Fibroblast of mammary gland (primary cell): ENCODE measurements at places on chromosomes 6 and 20.

DNA sequence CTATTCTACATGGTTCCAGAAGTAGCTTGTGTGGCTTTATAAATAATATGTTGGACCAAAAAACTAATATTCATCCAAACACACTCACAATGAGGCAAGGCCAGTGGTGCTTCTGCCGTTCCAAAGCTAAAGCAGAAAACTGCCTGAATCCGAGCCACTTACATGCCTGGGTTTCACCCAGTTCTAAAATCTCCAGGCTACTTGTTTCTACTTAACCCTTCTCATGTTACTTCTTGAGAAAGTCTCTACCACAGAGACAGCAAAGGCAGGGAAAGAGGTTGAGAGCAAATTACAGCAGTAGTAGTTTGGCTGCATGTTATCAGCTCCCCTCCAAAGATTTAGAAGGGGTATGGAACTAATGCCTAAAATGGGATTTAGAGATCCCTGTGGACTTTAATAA lies 62.0 kb downstream of the FAXC start:
- no peak for DNase-seq

GRCh38 chr6:41100871-41101287 lies 28.1 kb downstream of the NFYA start:
- DNase-seq = no peak

DNA sequence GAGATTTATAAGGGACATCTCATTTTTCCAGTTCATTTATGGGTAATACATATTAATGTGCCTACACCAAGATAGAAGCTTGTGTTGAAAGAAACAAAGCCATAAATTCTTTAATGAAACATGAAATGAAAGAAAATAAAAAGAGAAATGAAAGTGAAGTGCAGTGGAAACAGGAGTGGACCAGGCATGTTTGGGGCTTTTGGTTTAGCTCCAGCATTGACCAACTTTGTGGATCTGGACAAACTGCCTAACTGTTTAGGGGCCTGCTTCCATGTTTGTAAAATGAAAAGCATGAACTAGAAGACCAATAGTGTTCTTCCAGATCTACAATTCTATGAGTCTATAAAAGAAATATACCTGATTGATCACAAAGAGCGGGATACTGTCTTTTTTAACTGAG lies 124.9 kb downstream of the GJA10 start:
- no peak for DNase-seq

DNA sequence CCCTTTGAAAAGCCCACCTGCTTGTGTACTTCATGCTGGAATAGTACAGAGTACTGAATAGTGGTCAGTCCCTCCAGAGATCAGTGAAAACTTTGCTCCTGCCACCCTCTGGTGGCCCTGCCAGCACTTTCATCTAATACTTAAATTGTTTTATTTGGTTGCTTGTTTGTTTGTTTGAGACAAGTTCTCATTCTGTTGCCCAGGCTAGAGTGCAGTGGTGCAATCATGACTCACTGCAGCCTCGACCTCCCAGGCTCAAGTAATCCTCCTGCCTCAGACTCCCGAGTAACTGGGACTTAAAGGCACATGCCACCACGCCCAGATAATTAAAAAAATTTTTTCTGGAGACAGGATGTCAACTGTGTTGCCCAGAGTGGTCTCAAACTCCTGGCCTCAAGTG lies 9.1 kb downstream of the FAM83D start:
- peak; percentile 44 for DNase-seq

GRCh38 chr6:152212437-152212836 lies 405.0 kb downstream of the ESR1 start:
- no peak for DNase-seq
